ENCODE measurements at places on chromosomes 5 and 9.

DNA sequence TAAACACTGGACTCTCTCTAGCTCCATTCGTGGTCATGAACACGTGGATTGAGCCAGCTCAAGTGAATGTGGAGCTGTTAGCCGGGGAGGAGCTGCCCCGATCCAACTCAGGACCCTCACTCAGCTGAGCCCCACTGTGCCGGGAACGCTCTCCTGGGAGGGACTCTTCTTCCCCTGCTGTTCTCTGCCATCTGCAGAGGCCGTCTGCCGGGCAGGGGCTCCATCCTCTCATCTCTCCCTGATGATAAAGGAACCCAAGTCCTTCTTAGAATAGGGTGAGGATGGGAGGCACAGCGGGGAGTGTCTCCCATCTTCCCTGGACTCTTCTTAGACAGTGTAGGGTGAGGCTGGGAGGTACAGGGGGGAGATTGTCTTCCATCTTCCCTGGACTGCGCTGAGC lies 120.5 kb upstream of the IRX4 start:
- DNase-seq = no peak

DNA sequence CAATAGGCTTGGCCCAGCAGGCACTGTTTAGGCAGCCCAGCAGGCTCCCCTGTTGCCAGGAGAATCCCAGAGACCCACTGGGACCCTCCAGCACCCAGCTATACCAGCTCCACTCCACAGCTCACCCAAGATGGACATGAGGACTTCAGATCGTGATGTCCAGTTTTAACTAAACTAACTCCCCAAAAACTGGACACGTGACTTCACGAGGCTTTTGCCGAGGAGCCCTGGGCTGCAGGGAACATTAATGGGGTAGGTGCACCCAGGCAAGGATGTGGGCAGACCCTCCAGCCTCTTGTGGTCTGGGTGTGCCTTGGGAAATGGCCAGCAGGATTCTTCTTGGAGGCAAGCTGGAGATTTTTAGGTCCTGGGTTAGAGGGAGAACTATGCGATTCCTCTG lies 8.9 kb upstream of the NKD2 start:
- DNase-seq = no peak

- DNase-seq = no peak
Observed at GRCh38 chr9:2599896-2600295, 21.7 kb upstream of the VLDLR start.

- DNase-seq = no peak
Observed at GRCh38 chr5:169697976-169698375, 60.9 kb downstream of the DOCK2 start.

DNA sequence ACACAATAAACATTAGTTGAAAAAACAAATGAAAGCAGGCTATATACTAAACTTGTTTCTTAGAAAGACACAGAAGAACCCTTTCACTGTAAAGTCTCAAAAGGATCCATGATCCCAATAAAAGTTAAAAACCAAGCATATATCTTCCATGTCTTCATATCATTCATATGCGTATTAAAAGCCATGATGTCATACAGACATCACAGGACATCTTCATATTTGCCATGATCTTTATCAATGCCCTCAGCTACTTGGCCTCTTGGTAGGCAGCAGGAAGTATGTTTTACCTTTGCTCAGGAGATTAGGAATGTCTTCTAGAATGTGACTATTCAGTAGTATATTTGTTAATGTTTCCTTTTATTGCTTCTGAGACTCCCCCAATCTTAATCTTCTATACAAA lies 16.8 kb downstream of the AP3B1 start:
- DNase-seq = no peak

GRCh38 chr5:82044010-82044409 lies 72.2 kb downstream of the ATG10 start:
- DNase-seq = no peak

DNA sequence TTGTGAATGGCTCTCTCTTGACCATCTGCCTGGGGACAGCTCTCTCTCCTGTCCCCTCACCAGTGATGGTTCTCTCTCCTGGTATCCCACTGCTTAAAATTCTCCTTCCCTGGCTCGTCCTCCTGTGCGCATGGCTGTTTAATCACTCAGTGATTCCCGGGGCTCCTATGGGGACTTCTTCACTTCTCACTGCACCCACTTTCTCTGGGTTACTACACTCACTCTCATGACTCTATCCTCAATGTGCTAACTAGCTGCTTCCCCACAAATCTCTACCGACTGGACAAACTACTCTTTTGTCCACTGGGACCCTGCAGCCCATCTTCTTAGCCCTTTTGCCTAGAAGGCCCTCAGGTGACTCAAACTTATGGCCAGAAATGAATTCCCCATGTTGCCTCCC lies 89.1 kb upstream of the TBC1D2 start:
- no peak for DNase-seq

DNA sequence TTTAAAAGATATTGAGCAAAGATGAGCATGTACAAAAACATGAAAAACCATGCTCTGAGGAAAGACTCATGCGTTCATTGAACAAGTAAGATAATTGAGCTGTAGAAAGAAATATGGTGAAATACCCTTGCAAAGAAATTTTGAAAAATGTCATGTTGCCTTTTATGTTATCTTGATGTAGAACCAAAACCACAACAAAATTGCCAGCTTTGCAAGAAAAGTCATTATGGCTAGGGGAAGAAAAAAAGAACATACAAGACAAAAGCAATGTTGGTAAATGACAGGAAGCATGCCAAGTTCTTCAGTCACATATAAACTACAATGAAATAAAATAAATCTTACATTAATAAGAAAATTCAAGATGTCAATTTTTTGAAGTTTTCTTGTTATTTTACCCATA lies 368.0 kb downstream of the IRX1 start:
- no peak for DNase-seq

DNA sequence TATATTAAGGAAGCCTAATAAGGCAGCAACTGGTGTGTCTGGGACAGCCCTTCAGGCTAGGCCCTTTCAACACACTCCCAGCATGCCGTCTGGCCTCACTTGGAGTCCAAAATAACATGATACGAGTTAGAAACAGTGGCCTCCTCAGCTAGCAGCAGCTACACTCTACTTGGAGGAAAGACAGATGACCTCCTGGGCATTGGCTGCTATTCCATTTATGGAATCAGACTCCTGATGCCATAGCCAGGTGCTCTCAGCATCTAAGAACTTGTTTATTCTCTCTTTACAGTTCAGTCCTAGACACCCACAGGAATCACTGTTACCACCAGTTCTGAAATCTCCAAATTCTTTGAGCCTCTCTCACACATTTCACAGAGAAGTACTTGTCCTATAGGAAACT lies 31.8 kb downstream of the RUSC2 start:
- no peak for DNase-seq

GRCh38 chr5:53091289-53091688 lies 18.3 kb downstream of the MOCS2 start:
- no peak for DNase-seq

DNA sequence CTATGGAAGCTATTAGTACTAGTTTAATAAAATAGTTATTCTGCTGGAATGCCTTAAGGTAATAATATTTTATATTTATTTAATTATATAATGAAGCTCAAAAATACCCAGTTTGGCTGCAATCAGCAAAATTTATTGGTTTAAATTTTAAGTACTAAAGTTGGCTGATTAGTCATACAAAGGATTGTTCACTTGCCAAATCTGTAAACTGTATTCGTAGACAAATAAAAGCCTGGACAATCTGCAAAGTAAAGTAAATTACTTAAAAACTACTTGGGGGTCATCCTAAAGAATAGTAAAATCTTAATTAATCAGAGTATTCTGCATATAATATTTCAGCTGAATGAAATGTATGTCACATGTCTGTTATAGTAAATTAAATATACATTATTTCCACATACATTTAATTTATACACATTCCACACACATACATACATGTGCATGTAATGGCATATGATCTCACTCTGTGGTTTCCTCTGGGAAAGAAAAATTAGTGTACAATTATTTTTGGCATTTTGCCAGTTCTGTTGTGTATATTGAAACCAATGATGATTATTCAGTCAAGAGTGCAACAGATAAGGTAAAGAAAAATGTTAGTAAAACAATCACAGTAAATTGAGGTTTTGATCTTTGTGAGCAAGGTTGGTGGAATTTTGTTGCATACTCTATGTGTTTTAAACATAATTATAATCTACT lies 455.9 kb downstream of the CDH9 start:
- no peak for DNase-seq

- no peak for DNase-seq
Observed at GRCh38 chr5:33367416-33367815, 73.3 kb upstream of the TARS1 start.

GRCh38 chr9:124248066-124248465 lies 9.7 kb upstream of the NEK6 start:
- DNase-seq = no peak

GRCh38 chr5:891117-891836 lies 1.3 kb downstream of the BRD9 start:
- DNase-seq = no peak

DNA sequence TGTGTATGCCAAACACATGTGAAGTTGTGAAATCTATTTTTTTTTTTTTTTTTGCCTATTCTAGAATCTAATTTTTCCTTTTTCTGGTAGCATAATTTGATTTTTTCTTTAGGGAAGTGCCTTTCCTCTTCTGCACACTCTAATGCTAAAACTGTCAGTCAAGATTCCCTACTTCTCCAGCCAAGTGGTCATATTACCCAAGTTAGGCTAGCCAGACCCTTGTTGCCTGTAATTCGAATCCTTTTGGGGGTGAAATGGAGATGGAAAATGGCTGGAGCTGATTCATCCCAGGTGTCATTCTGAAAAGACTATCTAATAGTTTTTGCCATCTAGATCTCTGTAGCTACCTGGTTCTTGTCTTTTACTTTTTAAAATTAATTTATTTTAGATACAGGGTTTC lies 24.8 kb upstream of the UBAP1 start:
- DNase-seq = no peak

GRCh38 chr5:3268760-3269330 lies 326.8 kb upstream of the IRX1 start:
- no peak for DNase-seq

- no peak for DNase-seq
Observed at GRCh38 chr5:170865622-170866021, 3.8 kb downstream of the RANBP17 start.

DNA sequence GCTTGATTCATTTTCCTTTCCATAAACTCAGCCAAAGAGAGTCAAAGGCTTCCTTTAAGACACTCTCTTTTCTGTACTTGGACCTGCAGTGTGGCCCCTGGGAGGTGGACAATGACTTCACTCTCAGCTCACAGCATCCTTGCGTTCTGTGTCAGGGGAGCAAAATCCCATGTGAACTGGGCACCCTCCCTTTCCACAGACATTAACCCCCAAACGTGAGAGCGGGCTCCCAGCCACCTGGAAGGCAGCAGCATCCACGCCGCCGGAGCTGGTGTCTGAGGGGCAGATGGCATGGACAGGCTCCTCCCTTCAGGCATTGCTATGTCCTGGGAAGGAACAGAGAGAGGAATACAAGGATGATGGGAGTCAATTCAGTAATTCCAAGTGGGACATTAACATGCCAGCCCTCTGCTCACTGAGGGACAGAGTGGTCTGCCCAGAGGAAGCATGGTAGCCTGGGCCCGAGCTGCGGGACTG lies 39.5 kb downstream of the TRIP13 start:
- DNase-seq = no peak

- DNase-seq = no peak
Observed at GRCh38 chr5:67774267-67774552, 441.3 kb upstream of the PIK3R1 start.

Measured in stimulated activated CD8-positive, alpha-beta memory T cell treated with anti-CD3 and anti-CD28 coated beads, Interleukin-4, amount 100 ng/mL, for 4 hours (primary cell).